ENCODE measurements at places on chromosomes 6 and 20.

DNA sequence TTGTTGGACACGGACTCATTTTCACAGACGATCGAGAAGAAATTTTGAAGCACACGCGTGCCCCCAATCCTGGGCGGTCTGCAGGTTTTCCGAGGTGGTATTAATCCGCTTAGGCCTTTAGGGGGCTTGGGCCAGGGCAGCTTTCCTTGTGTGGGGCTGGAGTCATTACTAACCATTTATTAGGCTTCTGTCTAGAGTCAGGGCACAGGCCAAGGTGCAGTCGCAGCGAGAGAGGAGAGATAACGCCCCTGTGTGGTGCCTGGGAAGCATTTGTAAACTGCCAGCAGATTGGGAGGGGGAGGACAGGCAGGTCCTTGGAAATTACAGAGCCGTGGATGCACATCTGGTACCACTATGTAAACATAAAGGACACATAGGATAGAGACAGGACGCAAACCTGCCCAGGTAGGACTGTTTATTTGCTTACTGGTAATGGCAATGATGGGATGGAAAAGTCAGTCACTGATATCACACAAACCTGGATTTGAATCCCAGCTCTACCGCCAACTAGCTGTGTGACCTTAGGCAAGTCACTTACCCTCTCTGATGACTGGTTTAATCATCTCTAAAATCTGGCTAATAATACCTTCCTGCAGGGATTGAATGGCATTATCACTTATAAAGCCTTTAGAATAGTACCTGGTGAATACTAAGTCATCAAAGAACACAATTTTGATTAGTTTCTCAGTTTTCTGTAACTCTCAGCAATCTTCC lies 76.4 kb downstream of the TMEM242 start:
- no peak for DNase-seq

- DNase-seq, result peak; percentile 92
These were observed 49.0 kb upstream of the RNF24 start for GRCh38 chr20:4064144-4064909.

- DNase-seq, result no peak
These were observed 58.0 kb downstream of the GFOD1 start for GRCh38 chr6:13429406-13429753.

- DNase-seq, result no peak
These were observed 1090.3 kb downstream of the HACE1 start for GRCh38 chr6:103769431-103769830.

- no peak for DNase-seq
These were observed 277.9 kb upstream of the BMP2 start for GRCh38 chr20:6489361-6490171.

- DNase-seq, result no peak
These were observed 35.3 kb upstream of the SLC22A3 start for GRCh38 chr6:160312900-160313299.

- peak; percentile 31 for DNase-seq
These were observed 105.7 kb downstream of the EDN1 start for GRCh38 chr6:12395898-12396297.

- peak; percentile 64 for DNase-seq
These were observed 66.0 kb downstream of the PLAGL1 start for GRCh38 chr6:143941852-143942627.

DNA sequence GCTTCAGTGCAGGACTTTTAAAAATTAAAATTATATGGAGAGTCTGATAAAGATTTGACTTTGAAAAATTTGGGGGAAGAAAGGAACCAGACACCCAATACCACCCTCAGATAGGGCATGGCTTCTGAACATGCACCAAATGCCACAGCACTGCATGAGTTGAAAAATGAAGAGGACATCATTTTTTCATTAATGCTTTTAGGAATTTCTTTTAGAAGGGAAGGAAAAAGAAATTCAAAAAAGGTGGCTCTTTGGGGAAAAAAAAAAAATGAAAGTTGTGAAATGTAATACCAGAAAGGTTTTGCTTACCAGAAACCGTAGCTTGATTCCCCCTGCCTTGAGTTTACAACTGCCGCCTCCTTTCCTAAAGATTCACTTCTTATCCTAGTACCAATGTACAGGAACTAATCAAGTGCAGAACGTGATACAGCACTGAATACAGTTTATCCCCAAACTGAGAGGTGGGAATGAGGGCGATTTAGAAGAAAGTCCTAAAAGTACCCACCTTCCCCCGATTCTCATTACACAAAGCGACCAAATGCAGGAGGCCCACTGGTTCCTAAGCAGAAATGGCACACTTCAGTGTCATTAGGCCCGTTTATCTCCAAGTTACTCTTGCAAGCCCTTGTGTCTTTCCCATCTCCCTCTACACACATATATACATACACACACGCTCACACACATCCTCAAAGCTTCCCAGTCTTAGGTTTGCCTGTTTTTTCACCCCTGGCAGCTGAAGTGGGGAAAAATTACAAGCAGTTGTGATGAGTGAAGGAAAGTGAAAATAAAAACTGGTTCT lies 2.8 kb downstream of the PPP1R10 start:
- DNase-seq, result no peak

DNA sequence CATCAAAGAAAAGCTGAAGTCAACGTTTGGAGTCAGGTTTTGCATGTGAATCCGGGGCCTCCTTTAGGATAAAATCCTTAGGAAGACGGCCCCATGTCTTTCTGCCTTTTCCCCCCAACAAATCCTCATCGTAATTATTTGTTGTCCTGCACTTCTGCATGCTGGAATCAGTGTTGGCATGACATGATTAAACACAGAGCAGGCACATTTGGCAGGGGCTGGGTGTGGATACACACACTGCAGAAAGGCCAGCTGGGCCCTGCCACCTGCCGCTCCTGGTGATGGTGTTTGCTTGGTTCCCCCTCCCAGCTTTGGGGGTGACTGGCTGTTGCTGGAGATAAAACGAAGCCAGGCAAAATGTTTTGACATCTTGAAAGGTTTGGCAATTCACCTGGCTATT lies 46.3 kb upstream of the FOXA2 start:
- DNase-seq, result no peak

GRCh38 chr6:128112494-128112893 lies 211.6 kb upstream of the THEMIS start:
- no peak for DNase-seq

- DNase-seq, result no peak
These were observed 232.3 kb downstream of the ADGRG6 start for GRCh38 chr6:142534076-142534475.

DNA sequence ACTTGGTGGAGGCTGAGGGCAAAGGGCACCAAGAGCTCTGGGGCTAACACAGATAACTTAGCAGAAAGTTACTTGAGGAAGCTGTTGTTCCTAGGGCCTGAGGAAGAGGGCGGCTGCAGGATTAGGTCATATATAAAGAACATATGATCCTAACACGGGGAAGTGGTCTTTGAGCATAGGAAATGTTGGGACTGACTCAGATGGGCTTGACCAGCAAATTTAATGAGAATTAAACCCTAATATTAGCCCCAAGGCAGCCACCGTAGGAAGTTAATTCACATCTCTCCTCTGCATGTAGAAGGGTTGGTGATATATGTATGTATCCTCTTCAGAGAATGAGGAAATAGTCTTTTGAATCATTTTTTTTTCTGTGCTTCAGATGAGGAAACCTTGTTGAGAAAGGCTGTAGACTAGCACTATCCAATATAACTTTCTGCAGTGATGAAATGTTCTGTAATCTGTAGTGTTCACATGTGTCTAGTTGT lies 9.2 kb upstream of the ZBTB9 start:
- no peak for DNase-seq

GRCh38 chr6:18561037-18561750 lies 174.0 kb downstream of the RNF144B start:
- peak; percentile 7 for DNase-seq

DNA sequence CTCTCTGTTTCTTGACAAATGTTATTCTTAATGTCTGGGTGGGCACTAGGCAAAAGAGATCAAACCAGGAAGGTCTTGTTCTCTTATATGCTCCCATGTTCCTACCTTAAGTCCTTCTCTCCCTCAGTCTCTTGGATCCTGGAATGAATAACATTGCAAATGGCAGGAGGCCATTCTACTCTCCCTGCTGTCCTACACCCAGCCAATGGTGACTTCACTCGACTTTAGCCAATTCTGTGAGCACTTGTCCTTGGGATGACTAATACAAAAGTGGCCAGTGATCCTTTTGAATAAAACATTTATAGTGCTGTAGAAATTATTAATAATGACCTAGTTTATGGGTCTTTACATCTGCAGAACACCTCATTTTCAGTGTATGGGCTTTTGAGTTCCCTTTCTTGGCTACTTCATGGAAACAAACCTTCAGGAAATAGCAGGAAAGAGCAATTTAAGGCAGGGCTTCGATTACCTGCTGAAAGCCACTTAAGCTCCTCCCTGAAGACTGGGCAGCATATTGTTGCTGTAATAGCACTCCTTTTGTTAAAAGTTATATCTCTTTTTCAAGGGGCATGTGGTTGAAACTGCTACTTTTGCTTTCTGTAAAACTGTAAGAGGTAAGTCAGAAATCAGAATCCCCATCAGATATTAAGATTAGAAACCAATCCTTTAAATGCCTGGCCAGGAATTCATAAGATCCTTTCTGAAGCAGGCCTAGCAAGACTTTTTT lies 10.5 kb downstream of the OTOR start:
- no peak for DNase-seq
